ENCODE measurements at places on chromosomes 5 and 9.

DNA sequence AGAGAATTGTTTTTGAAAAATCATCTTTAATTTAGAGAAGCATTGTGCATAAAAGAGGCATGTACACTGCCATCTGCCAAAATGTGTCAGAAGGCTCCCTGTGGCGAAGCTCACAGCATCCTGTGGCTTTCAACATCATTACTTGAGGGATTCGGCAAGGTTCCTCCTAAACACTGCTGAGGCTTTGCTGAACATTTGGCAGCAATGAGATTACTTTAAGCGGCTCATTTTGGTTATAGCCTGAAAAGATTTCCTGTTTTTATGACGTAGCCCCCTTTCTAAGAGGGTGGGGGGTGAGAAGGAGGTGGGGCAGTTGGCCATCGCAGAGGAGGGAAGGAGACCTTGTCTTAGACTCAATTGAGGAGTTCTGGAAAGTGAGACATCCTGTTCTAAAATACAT lies 469.4 kb downstream of the RASEF start:
- no peak for DNase-seq

- DNase-seq, result no peak
These were observed 65.7 kb upstream of the IL6ST start for GRCh38 chr5:56060276-56061110.

DNA sequence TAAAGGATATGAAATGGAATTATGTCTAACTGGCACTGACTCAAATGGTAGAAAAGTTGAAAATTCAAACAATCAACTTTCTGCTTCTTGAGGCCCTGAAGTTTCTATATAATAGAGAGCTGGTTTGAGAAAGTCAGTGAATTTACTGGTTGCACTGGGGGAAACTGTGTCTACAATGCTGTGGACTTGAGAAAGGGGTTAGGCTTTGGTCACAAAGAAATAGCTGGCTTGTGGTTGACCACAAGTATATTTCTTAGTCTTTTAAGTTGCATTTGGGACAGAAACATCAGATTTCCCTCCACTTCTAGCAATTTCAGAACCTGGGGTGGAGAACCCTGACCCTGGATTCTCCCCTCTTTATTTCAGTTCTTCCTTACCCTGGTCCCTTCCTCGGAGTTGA lies 192.6 kb upstream of the ACTBL2 start:
- no peak for DNase-seq

- DNase-seq, result no peak
These were observed 132.3 kb downstream of the ADAMTSL1 start for GRCh38 chr9:18606281-18606680.

GRCh38 chr5:97000391-97000790 lies 64.5 kb downstream of the LNPEP start:
- no peak for DNase-seq

GRCh38 chr9:107285286-107285685 lies 2.2 kb downstream of the RAD23B start:
- peak; percentile 11 for DNase-seq

DNA sequence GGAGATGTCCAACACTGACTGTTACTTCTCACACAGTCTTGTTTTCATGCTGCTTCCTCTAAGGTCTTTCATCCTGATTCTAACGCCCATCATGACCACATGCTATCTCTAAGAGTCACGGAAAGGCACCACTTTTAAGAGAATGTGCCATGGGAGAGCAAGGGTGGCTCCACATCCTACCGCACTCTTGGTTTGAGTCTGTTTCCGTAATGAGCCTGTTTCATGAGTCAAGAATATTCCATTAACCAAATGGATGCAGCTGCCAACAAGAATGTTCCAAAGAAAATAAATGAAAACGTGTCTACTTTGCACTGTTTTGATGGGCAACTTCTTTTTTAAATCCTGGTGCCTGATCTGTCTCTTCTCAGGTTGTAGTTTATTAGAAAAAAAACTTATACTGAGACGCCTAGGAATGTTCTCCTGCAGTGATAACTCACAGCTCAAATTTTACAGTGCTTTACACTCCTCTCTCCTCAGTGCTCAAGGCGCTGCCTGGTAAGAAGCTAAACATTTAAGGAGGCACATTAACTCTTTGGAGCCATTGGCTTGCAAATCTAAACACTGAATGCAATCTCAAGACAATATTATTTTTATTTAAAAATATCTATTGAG lies 124.3 kb downstream of the FGF1 start:
- DNase-seq, result no peak

DNA sequence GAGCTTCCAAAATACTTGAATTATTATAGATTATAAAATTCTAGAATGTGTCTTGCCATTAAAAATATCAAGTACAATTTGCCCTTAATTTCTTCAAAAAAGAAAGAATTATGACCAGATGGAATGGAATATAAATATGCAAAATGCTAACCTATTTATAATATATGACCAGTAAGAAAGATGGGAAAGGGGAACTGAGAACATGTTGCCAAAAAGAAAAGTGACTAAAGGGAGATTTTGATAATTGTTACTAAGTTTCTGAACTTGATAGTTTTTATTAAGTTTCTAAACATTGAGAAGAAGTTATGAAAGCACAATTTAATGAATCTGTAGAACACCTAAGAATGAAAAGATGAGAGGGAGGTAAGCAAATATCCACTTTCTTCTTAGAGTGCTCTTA lies 188.4 kb upstream of the NR4A3 start:
- no peak for DNase-seq

DNA sequence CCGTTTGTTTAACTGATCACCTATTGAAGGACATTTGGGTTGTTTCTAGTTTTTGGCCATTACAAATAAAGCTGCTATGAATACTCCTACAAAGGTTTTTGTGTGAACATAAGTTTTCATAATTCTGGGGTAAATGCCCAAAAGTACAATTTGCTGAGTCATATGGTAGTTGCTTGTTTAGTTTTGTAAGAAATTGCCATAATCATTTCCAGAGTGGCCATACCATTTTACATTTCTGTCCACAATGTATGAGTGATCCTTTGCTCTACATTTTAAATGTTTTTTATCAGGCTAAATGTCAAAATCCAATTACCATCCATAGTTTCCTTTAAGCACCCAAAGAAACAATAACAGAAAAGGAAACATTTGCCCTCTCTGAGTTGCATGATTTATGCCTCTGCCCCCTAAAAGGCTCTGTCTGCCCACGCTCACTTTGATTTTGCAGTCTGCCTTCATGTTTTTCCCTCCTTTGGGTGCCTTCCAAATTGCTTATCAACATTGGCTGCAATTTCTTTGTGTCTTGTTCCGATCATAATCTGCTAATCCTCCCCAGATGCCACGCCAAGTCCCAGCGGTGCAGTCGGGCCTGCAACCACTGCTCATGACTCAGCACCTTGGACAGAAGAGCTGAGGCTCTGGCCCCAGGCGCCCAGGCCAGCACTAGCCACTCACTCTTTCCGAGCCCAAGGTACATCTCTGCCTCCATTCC lies 339.2 kb downstream of the PIK3R1 start:
- no peak for DNase-seq

DNA sequence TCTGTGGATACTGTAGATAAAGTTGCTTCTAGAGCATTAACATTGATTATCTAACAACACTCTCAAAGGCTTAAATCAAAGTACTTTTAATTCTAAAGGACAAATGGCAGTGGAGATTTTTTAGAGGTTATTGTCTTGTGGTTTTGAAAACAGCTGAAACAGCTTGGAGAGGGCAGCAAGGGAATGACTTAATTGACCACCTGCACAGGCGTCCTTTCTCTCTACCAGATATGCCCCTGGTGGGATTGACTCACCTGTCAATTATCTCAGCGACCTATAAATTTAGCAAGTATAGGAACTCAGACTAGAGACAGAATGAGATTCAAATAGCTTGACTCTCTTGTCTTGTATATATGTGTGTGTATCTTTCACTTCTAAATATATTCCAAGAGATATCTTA lies 13.5 kb downstream of the ARL14EPL start:
- no peak for DNase-seq

DNA sequence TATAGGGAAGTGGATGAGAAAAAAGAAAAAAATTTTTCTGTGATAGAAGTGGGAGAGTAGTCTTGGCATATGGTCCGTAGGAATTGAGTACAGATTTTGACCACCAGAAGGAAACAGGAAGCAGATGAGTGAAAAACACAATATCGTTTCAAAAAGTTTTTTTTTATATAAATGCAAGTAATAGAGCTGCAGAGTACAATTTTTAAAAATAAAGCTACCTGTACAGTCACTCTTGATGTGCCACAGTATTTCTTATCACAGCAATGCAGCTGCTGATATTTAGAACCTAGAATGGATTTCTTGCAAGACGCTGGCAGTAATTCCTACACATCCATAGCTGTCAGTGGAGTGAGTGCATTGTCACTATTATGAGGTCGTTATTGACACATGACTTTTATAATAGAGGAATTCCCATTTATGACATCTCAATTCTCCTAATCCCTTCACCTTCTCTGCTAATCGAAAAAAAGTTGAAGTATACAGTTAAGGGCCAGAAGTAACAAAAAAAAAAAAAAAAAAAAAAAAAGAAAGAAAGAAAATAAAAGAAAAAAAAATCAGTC lies 477.7 kb downstream of the TAF11L14 start:
- no peak for DNase-seq

GRCh38 chr5:102931085-102931725 lies 176.1 kb downstream of the PAM start:
- DNase-seq, result no peak

GRCh38 chr9:24497671-24498070 lies 48.0 kb downstream of the IZUMO3 start:
- no peak for DNase-seq

DNA sequence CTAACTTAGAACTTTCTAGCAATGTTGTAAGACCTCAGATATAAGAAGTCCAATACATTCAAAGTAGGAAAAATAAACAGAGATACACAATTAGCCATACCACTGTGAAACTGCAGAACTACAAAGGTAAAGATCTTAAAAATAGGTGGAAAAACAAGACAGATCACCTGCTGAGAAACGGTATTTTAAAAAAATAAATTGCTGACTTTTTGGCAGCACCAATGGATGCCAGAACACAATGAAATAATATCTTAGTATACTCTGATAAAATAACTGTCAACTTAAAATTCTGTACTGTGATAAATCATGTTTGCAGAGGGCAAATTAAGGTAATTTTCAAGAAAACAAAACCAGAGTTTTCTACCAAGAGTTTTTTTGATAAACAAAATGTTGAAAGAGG lies 138.9 kb downstream of the FBN2 start:
- no peak for DNase-seq

GRCh38 chr9:137452006-137452760 lies 7.0 kb downstream of the NSMF start:
- DNase-seq, result no peak

DNA sequence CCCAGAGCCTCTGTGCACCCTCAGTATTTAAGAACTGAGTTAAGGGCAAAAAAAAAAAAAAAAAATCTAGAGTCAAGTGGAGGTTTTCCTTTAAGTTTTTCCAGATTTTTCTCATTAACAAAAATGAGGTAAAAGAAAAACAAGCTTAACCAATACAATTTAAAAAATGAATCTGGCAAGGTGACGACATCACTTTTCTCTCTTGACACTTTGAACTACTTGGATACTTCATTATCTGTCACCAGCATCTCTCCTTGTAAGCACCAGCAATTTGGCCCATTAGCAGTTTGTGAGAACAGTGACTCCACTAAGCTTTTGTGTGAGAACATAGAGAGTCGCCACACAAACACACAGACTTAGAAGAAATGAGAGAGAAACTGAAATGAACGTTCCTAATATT lies 345.7 kb upstream of the SLC30A5 start:
- no peak for DNase-seq

DNA sequence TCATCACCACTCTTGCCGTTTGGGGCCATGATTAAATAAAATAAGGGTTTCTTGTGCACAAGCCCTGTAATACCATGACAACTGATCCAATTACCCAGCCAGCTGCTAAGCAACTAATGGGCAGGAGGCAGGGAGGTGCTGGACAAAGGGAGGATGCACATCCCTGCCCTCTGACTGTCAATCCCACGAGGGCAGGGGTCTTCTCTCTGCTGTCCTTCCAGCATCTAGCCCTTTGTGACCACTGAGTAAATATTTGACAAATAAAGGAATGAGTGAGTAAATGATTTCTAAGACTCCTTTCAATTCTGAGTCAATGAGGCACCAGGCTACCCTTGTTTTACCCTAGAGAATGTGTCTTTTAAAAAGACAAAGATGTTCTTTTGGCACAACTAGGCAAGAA lies 247.1 kb downstream of the SYK start:
- no peak for DNase-seq

DNA sequence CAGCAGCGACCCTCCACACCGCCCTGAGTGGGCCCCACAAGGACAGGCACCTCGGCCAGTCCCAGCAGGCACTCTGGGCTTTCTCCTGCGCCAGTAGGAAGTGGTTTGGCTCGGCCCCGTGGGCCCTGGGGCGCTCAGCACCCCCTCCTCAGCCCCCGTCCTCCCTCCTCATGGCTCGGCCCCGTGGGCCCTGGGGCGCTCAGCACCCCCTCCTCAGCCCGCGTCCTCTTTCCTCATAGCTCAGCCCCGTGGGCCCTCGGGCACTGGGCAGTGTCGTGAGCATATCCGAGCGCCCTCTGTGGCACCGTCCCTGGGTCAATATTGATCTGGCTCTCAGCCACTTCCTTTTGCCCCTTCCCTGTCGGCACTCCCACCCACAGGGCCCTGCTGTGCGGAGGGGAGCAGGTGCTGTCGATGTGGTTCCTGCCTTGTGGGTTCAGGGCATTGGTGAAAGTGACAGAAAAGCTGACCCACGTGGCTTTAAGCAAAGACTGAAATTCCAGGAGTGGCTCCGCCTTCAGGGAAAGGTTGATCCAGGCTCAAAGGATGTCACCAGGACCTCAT lies 5.5 kb upstream of the SCGB3A1 start:
- peak; percentile 33 for DNase-seq

DNA sequence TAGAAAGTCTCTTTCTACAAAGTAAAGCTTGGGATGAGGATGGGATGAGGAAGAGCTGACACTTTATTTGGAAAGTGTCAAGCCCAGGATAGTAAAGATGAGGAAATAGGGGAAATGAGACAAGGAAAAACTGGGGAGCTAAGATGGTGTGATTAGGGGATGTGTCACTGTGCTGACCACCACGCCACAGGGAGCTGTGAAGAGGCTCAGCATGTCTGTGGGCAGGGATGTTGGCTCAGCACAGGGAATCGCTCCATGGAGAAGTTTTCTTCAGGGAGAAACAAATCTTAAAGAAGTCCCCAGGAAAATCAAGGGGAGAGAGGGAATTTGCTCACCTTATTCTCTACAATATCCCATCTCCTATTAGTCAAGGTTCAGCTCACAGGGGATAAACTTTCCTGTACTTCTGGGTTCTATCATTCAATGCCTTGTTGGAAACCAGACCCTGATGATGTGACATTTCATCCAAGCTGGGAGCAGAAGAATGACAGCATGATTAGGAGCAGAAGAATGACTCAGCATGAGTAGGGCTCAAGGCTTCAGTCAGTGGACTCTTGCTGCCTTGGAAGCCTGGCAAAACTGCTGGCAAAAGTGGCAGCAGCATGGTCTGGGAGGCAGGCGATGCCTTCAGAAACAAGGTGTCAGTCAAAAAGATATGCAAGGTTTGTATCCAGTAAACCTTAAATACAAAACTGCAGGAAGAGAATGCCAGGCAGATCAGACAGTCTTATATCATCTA lies 4.9 kb downstream of the HSPB3 start:
- DNase-seq, result no peak

- no peak for DNase-seq
These were observed 186.0 kb upstream of the KLF9 start for GRCh38 chr9:70600506-70600905.
